Mucosa of descending colon (tissue), 3 donors: ENCODE measurements at places on chromosomes 6 and 20.

DNA sequence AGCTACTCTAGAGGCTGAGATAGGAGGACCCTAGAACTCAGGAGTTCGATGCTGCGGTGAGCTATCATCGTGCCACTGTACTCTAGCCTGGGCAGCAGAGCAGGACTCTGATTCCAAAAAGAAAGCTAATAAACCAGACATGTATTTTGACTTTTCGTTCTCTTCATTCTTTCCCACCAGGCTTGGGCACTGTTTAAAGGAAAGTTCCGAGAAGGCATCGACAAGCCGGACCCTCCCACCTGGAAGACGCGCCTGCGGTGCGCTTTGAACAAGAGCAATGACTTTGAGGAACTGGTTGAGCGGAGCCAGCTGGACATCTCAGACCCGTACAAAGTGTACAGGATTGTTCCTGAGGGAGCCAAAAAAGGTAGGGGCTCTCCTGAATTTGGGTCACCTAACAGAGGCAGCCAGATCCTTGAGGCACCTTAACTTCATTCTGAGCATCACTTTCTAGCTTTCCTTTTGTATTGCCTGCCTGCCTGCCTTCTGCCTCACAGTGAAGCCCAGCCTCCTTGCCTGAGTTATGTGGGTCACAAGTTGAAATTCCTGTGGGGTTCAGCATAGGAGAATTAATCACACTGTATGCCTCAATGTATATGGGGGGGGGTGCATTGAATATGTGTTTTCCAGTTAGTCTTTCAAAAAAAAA lies 3.2 kb downstream of the IRF4 start:
- DNase-seq, result no peak

GRCh38 chr6:43454696-43455530 lies 435 bp downstream of the DLK2 start:
- peak; percentile 83 for DNase-seq

DNA sequence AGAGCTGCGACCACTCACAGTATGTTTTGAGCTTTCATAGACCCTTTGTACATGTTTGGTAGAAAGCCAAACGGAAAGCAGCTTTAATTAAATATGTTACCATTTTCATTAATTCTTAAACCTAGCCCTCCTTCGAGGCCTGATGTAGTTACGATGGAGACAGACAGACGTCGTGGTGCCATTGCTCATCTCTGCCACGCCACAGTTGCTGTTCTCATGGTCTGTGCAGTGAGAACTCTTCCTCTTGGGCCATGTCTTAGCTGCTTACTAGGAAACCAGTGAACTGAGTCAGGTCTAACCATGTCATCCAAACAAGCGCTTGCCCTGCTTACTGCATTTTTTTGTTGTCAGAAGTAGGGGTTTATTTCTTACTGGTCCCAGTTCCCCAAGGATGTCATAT lies 62.8 kb downstream of the SNX9 start:
- DNase-seq, result no peak

DNA sequence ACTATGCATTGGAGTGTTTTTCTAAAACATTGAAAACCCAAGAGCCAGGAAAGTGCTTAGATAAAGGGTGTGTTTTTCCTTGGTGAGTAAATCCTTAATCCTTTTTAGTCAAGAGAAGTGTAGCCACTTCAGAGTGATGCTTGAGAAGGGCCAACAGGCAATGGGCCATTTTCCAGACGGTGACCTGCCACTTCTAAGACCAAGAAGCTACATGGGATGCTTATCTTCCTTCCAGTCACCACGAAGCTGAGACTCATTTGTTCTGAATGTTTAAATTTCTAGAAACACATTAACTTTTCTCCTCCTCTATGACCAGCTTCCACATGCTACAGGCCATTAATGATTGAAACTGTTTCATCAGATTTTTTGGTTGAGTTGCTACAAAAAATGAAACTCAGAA lies 34.4 kb upstream of the NHSL1 start:
- no peak for DNase-seq
